ENCODE measurements at places on chromosomes 11 and 22. TPM values are rescaled to one million over a fixed set of nuclear protein-coding genes. Genes with fewer than 3 reads are reported as not detected.

GTSE1 gene
- total RNA-seq: 0.76 TPM

MLC1 gene
- 0.81 TPM for total RNA-seq

PLEKHB1 gene
- 12.5 TPM for total RNA-seq

RIBC2 gene
- not detected for total RNA-seq

DNA sequence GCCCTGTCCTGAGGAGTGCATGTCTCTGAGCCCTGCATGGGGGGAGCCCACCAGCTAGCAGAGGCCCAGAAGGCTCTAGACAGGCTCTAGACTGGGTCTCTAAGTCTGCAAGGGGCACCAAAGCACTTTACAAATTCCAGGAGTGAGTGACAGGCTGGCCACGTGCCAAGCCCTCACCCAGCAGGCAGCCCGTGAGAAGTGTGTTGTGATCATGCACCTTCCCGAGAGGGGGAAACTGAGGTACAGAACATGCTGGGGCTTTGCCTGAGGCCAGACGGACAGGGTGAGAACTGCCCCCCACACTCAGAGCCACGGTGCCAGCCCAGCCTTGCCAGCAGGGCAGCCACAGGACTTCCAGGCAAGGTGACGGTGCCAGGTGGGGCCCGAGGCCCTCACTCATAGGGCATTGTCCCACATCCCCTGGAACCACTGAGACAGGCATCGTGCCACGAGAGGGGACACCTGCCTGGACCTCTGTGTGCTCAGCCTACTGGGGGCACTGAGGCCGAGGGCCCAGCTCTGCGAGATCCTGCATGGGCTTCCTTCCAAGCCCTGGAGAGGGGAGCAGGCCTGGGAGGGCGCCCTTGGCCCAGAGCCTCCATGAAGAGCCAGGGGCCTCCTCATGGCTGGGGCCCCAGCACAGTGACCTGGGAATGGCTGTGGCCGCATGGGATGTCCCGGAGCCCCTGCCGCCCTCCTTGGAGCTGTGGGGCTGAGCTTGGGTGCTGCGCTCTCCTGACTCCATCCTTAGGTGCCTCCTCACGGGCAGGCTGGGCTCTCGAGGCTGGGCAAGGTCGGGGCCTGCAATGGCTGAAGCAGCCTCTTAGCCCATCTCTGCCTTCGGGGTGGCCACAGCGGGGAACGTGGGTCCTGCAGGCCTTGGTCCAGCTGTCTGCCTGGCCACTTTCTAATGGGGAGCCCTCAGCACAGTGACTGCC is 121.5 kb downstream of the KCNQ1OT1 start:
- DNase-seq: peak; percentile 50

- DNase-seq: no peak
Measured at GRCh38 chr11:44559207-44559939, 6.1 kb upstream of the CD82 start.

- DNase-seq: no peak
Measured at GRCh38 chr22:39556970-39557841, 13.3 kb upstream of the CACNA1I start.

DNA sequence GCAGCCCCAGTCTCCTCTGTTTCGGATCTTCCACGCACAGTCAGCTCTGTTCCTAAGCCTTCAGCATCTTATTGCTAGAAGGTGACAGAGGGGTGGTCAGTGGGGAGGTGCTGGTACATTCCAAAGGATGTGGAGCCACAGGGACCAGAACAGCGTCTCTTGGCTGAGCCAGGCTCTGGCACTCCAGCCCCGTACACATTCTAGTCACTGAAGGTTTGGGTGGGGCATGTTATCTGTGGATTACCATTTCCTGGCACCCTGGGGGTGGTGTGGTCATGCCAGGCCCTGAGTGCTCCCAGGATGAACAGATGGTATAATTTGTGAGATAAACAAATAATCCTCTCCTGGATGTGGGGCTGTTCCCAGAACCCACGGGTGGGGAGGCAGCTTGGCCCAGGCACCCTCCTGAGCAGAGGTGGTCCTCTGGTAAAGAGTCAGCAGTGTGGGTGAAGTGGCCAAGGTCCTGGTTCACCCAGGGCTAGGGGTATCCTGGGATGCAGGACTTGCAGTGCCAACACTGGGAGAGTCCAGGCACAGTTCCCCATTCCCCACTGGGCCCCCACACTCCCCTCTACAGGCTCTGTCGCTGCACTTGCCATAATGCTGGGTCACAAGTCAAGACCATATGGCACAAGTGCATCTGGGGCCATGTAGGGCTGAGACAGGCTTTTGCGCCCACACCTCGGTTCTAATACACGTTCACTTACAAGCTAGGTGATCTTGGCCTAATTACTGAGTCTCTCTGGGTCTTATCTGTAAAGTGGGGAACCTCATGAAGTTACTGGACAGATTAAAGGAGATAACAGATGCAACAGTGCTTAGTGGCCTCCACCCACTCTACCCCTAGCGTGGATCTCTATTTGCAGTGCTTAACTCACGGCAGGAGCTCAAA is 33.0 kb downstream of the DKK3 start:
- no peak for DNase-seq

- no peak for DNase-seq
Measured at GRCh38 chr22:18064636-18065035, 13.2 kb upstream of the PEX26 start.

DNA sequence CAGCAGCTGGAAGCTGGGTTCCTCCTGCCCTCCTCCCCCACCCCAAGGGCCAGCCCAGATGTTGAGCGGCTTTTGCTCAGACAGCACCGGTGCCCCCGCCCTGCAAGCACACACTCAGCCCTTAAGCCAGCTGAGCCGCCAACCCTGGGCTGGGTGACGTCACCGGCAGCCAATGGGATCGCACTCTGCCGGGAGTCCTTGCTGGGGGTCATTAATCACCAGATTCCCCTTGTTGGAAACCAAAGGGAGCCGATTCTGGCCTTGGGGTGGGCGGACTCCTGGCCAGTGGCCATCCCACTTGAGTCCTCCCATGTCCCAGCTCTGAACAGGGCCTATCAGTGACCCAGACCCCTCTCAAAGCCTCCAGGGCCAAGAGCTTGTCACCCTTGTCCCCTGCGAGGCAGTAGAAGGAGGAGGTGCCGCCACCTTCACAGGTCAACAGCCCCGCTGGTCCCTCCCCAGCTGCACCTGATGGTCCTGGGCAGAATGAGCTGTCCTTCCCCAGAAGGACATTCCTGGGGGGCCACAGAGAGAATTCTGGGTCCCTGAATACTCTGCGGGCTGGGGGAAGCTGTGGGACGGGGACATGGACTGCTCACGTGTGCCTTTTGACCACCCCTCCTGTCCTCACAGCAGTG is 7.4 kb downstream of the DUSP8 start:
- no peak for DNase-seq

DNA sequence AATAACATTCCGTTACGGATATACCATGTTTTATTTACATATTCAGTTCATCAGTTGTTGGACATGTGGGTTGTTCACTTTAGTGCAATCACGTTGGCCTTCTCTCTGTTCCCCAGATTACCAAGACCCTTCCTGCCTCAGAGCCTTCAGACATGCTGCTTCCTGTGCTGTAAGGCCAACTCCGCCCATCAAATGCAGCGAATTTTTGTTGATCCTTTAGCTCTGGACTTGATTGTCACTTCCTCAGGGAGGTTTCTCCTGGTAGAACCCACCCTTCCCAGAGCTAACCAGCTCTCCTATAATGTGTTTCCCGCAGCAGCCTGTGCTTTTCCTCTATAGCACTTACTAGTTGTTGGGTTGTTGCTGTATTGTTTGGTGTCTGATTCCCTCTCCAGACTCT is 39.4 kb downstream of the SWAP70 start:
- no peak for DNase-seq

GRCh38 chr11:105100981-105101630 is 38.5 kb downstream of the CARD18 start:
- no peak for DNase-seq

DNA sequence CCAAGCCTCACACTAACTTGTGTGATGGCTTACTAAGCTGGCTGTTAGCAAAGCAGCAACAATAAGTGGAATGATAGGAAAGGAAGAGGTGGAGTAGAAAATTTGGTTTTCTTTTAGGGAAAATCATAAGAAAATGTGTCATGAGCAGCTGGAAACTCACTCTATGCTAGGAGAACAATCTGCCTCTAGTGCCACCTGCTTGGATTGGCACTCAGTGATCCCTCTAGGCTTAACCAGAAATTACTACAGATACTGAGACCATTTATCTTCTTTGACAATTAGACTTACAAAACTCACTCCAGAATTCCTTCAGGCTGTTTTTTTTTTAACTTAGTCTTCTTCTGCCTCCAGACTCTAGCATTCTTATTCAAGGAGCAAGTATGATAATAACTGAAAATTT is 117.3 kb downstream of the CD44 start:
- no peak for DNase-seq

Measured in suprapubic skin (tissue), 4 donors.